Immature natural killer cell (primary cell): ENCODE measurements at places on chromosomes 4 and X.
A peak's percentile ranks its signal among the peaks of the same experiment; 100 is the strongest.

DNA sequence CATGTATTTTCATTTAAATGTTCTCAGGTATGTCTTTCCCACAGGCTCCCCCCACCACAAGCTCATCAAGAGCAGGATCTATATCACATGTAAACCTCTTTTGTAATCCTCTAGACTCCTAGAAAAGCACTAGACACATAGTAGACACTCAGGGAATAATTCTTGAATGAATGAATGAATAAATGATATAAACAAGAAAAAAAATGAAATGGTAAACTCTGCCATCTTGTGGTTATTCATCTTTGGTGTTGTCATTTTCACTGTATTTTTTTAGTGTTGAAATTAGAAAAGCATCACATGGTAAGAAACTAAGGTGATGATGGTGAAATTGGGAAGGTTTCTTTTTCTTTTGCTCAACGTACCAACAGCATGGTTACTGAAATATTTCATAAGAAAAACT lies 34.2 kb upstream of the C1GALT1C1 start:
- no peaks in the 10 kb centered on the region for H3K27me3 ChIP-seq
- no peak for DNase-seq
- H3K4me1 ChIP-seq, result no peaks in the 10 kb centered on the region
- H3K27ac ChIP-seq, result no peak overlapping the region
- H3K36me3 ChIP-seq, result no peaks in the 10 kb centered on the region
- no peak overlapping the region for H3K4me3 ChIP-seq

- no peaks in the 10 kb centered on the region for H3K36me3 ChIP-seq
- H3K27ac ChIP-seq, result no peak overlapping the region
- no peak for DNase-seq
- no peak overlapping the region for H3K4me3 ChIP-seq
Observed at GRCh38 chr4:70364002-70364401, 3.4 kb downstream of the SMR3A start.

- peaks cover 1% of the 10 kb centered on the region for H3K4me1 ChIP-seq
- H3K4me3 ChIP-seq, result no peak overlapping the region
- peaks cover 14% of the 10 kb centered on the region for H3K36me3 ChIP-seq
- peak; percentile 59 for DNase-seq
Observed at GRCh38 chr4:7803992-7804755, 135.5 kb downstream of the AFAP1 start.

- no peak for DNase-seq
- H3K4me1 ChIP-seq, result no peaks in the 10 kb centered on the region
- H3K36me3 ChIP-seq, result no peaks in the 10 kb centered on the region
- no peak overlapping the region for H3K4me3 ChIP-seq
- H3K27me3 ChIP-seq, result peaks cover 8% of the 10 kb centered on the region
Observed at GRCh38 chr4:41912546-41912945, 22.7 kb upstream of the TMEM33 start.

GRCh38 chr4:78638337-78639172 lies 87.0 kb downstream of the ANXA3 start:
- peaks cover 2% of the 10 kb centered on the region for H3K27me3 ChIP-seq
- no peak overlapping the region for H3K27ac ChIP-seq
- H3K4me3 ChIP-seq, result no peak overlapping the region
- peaks cover 6% of the 10 kb centered on the region for H3K4me1 ChIP-seq

DNA sequence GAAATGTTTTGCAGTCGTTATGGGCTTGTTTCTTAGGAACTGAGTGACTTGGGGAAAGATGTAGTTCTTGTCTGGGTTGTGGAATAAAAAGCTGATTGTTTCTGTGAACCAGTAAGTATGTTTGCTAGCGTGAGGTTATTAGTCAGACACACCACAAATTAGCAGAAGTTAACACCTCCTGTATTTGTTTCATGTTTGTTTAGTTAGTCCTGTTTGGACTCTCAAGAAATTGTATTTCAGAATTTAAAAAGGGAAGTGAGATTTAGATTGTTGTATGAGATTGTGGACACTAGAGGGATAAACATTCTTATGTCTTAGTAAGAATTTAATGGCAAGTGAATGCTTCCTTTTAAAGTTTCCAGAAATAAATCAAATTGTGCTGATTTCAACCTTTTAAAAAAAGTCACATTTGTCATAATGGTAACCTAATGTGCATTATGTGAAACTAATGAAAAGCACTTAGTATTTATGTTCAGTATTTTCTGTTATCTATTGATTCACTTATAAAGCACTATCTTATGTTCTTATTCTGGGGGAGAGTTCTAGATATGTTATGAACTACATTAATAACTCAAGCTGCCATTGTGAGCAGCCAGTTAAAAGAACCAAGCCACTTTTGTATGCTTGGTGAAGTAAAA lies 25.6 kb downstream of the ATP10D start:
- peak overlapping the region; percentile 77 for H3K27ac ChIP-seq
- peaks cover 50% of the 10 kb centered on the region for H3K4me1 ChIP-seq
- H3K36me3 ChIP-seq, result peaks cover 18% of the 10 kb centered on the region
- H3K4me3 ChIP-seq, result peak overlapping the region; percentile 27
- H3K27me3 ChIP-seq, result no peaks in the 10 kb centered on the region

GRCh38 chrX:68261060-68261672 lies 172.1 kb downstream of the OPHN1 start:
- peaks cover 2% of the 10 kb centered on the region for H3K27me3 ChIP-seq
- no peaks in the 10 kb centered on the region for H3K4me1 ChIP-seq
- DNase-seq, result no peak
- H3K4me3 ChIP-seq, result no peak overlapping the region
- no peak overlapping the region for H3K27ac ChIP-seq

- H3K27ac ChIP-seq, result no peak overlapping the region
- DNase-seq, result no peak
Observed at GRCh38 chrX:149837639-149838038, 43.3 kb upstream of the MAGEA8 start.

DNA sequence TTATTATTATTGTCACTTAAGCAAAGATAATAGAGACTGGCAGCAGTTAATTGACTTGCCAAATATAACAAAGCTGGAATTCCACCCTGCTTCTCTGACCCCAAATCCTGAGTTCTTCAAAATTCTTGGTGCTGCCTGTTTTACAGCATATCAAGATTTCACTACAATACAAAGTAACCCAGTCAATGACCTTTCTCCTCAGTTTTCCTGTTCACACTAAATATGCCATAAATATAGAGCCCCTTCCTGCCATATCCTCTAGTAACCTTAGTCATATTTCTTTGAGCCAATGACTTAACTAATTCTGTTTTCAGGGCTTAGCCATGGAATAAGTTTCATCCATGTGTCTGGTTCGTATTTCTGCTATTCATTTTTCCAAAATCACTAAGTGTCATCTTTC lies 315.3 kb upstream of the HS3ST1 start:
- no peaks in the 10 kb centered on the region for H3K36me3 ChIP-seq
- H3K27me3 ChIP-seq, result no peaks in the 10 kb centered on the region
- DNase-seq, result no peak
- H3K4me1 ChIP-seq, result no peaks in the 10 kb centered on the region
- no peak overlapping the region for H3K4me3 ChIP-seq

- no peak overlapping the region for H3K27ac ChIP-seq
- DNase-seq, result no peak
- H3K36me3 ChIP-seq, result no peaks in the 10 kb centered on the region
- H3K4me1 ChIP-seq, result no peaks in the 10 kb centered on the region
- no peak overlapping the region for H3K4me3 ChIP-seq
Observed at GRCh38 chrX:10598540-10598939, 21.8 kb downstream of the MID1 start.

DNA sequence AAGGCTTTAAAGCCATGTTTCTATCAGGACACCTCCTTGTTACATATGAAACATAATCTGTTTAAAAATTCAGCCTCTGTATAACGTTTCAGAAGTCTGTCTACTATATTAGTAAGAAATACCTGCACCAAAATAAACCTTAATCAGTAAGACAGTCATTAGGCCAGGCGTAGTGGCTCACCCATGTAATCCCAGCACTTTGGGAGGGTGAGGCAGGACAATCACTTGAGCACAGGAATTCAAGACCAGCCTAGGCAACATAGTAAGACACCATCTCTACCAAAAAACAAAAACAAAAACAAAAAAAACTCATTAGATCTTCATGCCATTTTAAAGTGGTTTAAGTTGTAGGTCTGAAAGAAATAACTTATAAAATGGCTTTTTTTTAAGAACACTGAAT lies 107.5 kb upstream of the STIM2 start:
- no peak overlapping the region for H3K4me3 ChIP-seq
- DNase-seq, result no peak
- H3K27me3 ChIP-seq, result no peaks in the 10 kb centered on the region
- peaks cover 27% of the 10 kb centered on the region for H3K36me3 ChIP-seq
- H3K27ac ChIP-seq, result no peak overlapping the region

DNA sequence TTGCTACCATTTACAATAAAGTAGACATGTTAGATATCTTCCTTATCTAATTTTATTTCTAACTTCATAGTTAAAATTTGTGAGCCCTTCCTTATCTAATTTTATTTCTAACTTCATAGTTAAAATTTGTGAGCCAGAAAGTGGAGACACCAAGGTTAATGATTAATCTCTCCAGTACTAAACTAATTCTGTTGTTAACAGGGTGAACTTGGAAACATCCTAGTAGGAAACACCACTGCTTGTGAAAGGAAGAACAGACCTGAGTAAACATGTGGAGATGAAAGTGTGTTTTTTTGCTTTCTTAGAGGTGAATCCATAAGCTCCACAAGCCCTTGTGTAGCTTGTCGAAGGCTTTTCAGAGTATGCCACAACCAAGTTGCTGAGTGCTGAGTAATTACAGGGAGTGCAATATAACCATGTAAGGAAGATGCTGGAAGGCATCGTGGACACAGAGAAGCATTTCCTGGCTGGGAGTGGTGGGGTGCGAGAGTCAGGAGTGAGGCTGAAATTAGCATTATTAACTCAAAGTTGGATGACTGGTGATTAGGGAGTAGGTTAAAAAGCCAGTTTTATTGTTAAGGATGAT lies 118.6 kb upstream of the NEIL3 start:
- H3K27ac ChIP-seq, result no peak overlapping the region
- no peaks in the 10 kb centered on the region for H3K36me3 ChIP-seq
- H3K4me3 ChIP-seq, result no peak overlapping the region

- H3K4me1 ChIP-seq, result no peaks in the 10 kb centered on the region
- no peak overlapping the region for H3K4me3 ChIP-seq
- H3K27me3 ChIP-seq, result peaks cover 15% of the 10 kb centered on the region
- DNase-seq, result peak; percentile 52
Observed at GRCh38 chrX:107454302-107454701, 4.8 kb downstream of the FRMPD3 start.

DNA sequence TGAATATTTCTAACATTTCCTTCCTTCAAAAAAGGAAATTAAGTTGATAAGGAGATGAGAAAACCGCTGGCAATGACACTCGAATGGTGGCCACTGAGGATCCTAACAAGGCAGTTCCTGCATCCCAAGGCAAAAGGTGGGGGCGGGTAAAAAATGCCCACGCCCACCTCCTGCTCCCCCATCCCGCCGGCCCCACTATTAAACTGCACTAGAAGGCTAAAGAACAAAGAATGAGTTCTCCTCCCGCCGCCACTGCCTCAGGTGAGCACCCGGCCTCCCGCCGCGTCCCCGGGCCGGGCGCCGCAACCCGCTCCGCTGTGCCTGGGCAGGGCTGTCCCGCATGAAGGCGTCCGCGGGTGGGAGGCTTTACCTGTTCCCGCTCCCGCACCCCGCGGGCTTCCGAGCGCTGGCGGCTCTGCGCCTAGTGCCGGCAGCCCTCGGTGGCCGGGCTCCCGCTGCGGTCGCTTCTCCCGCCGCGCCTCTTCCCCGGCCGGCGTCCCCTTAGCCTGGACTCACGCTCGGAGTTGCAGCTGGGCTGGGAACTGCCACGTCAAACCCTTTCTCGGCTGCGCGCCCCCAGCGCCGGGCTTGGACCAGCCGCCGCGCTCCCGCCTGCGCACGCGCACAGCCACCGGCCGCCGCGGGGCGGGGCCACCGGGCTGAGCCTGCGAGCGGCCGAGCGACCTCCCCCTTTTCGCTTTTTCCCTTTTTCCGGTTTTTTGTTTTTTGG lies at the start of gene SEC24D:
Gene SEC24D, minus strand, starts transcription at position 556 of the 730 bp plus-strand sequence. CDS start 2,430 bp downstream, outside the sequence.
- peak; percentile 84 for DNase-seq
- peaks cover 3% of the 10 kb centered on the region for H3K27me3 ChIP-seq
- H3K36me3 ChIP-seq, result peaks cover 15% of the 10 kb centered on the region
- peak within 1 kb of the TSS; percentile 87 for H3K27ac ChIP-seq
- peak within 1 kb of the TSS; percentile 100 for H3K4me3 ChIP-seq
